Stimulated activated CD4-positive, alpha-beta T cell treated with anti-CD3 and anti-CD28 coated beads, Interleukin-1b, Interleukin-23, amount 100 ng/mL, for 48 hours (primary cell): ENCODE measurements at places on chromosomes 7 and 10.

GRCh38 chr10:131971591-131971990 is 10.1 kb downstream of the BNIP3 start:
- DNase-seq: no peak

- DNase-seq: no peak
These were observed 172.2 kb upstream of the NEBL start for GRCh38 chr10:21069278-21069677.

DNA sequence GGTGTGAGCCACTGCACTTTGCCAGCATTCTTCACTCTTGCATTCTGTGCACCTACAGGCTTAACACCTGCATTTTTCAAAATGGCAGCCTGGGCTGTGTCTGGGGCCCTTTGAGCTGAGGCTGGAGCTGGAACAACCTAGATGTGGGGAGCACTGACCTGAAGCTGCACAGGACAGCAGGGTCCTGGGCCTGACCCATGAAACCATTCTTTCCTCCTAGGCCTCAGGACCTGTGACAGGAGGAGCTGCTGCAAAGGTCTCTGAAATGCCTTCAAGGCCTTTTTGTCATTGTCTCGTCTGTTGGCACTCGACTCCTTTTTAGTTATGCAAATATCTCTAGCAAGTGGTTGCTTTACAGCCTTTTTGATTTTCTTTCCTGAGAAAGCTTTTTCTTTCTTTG is 82.3 kb downstream of the INPP5A start:
- no peak for DNase-seq

DNA sequence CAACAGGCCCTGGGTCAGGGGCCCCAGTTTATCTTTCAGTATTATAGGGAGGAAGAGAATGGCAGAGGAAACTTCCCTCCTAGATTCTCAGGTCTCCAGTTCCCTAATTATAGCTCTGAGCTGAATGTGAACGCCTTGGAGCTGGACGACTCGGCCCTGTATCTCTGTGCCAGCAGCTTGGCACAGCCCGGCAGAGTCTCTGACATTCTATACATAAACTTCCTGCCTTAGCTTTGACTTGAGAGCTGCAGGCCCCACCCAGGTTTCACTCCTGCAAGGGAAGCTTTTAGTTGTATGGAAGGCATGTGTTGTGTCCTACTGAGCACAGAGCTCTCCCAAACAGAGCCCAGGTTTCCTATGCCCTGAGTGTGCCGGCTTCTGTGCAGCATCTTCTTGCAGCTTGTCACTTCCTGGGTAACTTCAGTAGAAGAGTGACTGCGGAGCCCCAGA is 205.6 kb upstream of the PRSS58 start:
- DNase-seq: no peak
